ENCODE measurements at places on chromosomes 16 and 17.

- DNase-seq = no peak
Measured at GRCh38 chr16:8958344-8959167, 5.2 kb downstream of the USP7 start.

- DNase-seq = no peak
Measured at GRCh38 chr16:31090540-31090939, 1.8 kb upstream of the PRSS53 start.

DNA sequence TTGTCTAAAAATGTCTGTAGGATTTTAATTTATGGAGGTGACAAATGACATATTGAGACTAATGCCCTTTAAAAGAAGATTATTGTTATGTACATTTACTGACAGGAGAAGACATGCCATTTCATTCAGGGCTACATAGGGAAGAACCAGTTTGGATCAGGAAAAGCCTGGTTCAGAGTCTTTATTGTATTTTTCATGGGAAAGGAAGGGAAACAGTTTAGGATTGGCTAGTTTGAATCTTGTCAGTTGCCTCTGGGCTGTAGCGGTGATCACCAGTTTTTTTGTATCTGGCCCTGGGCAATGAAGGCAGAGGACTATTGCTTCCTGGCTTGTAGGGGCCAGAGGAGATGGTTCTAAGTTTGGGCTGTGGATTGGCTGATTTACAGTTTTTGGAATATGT is 31.8 kb downstream of the NSRP1 start:
- DNase-seq = no peak

DNA sequence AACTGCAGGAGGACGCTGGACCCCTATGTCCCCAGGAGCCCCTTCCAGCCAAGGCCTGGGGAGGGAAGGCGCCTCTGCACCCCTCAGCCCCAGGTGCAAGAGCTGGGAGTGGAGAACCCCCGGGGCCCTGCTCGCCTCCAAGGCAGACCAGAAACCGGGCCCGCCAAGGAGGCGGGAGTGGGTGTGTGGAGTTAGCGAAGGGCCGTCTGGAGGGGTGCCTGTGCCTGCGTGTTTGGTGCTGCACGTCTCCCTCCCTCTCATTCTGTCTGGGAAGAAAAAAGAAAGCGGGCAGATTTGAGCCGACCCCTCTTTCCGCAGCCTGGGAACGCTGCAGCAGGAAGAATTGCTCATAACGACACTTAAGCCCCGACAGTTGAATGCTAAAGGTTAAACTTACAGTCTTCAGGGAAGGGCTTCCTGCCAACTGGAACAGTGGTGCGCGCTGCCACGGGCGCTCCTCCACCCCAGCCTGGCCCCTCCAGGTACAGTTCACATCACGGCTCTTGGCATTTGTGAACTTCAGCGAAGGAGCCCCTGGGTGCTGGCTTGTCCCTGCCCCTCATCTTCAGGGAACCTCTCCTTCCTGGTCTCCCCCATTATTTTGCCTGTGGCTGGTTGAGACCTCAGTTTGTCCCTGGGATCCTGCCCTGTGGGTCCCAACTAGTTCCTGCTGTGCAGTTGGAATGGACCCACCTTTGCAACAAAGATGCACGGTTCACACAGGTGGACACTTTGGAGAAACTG is 19.2 kb upstream of the ZFHX3 start:
- DNase-seq = no peak

- no peak for DNase-seq
Measured at GRCh38 chr17:39920218-39921210, 2.1 kb upstream of the GSDMB start.

- DNase-seq = no peak
Measured at GRCh38 chr16:78506367-78507193, 407.1 kb downstream of the WWOX start.

GRCh38 chr17:73126716-73127473 is 34.4 kb upstream of the SLC39A11 start:
- no peak for DNase-seq

DNA sequence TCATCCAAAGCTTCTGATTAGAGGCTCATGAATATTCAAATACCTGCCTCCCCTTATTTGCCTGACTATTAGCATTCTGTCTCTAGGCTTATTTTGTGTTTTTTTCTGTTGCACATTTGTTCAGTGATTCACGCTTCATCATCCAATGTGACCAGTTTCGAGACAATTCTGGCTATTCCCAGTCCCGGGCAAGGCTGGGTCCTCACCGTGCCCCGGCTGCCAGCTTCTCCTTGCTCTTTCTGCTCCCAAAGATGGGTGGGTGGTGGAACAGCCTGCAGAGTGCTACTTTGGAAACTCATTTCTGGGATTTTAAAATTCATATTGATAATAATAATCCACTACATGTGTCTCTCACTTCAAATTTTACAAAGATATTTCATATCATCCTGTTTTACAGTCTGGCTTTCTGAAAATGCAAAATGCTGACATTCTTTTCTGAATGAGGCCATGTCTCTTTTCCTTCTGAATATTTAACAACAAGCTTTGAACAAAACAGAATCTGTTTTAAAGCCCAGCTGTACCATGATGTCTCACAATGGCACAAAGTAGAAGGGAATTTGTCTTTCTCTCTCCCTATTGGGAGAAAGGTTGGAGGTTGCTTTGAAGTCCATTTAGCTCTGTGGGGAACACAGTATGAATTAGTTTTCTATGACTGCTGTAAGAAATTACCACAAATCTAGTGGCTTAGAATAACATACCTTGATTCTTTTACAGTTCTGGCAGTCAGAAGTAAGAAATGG is 116.9 kb upstream of the CDH13 start:
- no peak for DNase-seq

DNA sequence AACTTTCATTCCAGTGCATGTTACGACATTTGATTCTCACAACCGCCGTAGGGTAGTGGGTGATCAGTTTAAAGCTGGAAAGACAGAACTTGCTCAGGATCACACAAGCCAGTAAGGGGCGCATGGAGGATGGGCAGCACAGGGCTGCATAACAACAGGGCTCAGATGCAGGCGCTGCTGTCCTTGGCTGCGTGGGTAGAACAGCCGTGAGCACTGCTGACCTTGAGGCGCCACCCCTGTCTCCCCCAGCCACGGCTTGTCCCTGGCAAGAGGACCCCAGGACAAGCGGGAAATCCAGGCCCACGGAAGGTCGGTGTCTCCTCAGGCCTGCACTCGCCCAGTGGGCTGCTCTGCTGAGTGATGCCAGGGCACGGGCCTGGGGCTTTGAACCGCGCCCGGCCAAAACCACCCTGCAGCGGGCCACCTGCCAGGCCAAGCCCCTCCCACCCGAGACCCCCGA is 84.7 kb downstream of the LMF1 start:
- no peak for DNase-seq

DNA sequence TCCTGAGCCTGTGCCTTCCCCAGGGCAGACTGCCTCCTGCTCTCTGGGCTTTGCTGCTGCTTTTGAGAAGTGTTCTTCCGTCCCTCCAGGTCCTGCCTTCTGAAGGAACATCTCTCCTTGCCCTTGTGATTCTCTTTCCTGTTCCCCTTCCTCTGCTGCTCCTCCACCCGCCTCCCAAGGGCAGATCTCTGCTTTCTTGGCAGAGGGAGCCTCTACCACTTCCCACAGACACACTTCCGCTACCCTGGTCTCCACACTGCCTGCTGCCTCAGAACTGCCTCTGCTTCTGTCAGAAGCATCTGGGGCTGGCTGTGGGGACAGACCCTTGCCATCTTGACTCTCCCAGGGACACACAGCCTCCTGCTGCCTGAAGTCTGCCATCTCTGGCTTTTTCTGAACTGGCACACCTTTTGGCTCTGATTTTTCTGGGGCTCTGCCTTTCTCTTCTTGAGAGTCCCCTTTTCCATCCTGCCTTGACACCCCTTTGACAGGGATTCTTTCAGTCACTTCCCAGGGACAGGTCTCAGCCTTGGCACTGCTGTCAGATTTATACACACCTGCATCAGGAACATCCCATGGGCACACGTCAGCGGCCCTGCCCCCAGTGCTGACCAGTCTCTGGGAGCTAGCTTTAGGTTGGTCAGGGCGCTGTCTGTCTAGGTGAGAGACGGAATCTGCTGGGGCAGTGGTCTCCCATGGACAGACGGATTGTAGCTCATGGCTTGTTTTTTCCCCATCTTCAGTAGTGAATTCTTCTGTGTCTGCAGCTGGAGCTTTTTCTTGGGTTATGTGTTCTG is 16.6 kb downstream of the GPR179 start:
- DNase-seq = no peak

- no peak for DNase-seq
Measured at GRCh38 chr17:80531400-80531799, 13.2 kb upstream of the RPTOR start.

GRCh38 chr17:60141111-60142018 is 8.4 kb upstream of the CA4 start:
- DNase-seq = no peak

GRCh38 chr17:77313831-77314230 is 173.1 kb downstream of the SEC14L1 start:
- no peak for DNase-seq

- no peak for DNase-seq
Measured at GRCh38 chr17:72538901-72539352, 418.1 kb downstream of the SOX9 start.

GRCh38 chr16:74740795-74741304 is 33.8 kb downstream of the FA2H start:
- DNase-seq = no peak

DNA sequence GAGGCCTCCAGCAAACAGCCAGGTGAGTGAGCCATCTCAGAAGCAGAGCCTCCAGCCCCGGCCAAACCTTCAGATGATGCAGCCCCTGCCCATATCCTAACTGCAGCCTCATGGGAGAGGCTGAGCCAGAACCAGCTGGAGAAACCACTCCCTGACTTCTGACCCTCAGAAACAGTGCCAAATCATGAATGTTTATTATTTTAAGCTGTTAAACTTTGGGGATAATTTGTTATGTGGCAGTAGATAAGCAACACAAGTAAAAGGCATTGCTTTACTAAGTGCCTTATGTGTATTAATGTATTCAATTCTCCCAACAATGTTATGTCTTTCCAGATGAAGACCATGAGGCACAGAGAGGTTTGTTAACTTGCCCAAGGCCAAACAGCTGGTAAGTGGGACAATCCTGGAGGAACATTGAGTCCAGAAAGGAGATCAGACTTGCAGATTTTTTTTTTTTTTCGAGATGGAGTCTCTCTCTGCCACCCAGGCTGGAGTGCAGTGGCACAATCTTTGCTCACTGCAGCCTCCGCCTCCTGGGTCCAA is 59.6 kb downstream of the SOCS1 start:
- no peak for DNase-seq

DNA sequence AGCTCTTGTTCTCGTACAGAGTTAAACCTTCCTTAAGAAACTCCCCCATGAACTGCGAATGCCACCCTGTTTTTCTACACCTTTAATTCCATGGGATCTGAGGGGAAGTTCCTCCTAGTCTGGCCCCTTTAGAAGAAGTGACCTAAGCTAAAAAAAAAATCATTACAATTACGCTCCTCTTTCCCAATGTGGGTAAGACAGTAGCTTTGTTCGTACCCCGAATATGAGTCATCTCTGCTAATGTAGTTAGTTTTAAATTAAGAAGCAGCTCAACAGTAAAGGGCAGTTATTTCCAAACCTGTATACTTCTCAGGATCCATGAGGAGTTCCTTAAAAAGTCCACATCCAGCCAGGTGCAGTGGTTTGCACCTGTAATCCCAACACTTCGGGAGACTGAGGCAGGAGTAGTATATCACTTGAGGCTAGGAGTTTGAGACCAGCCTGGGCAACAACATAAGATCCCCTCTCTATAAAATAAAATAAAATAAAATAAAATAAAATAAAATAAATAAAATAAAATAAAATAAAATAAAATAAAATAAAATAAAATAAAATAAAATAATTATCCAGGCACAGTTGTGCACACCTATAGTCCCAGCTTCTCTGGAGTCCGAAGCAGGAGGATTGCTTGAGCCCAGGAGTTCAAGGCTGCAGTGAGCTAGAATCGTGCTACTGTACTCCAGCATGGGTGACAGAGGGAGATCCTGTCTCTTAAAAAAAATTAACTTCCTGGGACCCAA is 26.1 kb downstream of the RCVRN start:
- no peak for DNase-seq

DNA sequence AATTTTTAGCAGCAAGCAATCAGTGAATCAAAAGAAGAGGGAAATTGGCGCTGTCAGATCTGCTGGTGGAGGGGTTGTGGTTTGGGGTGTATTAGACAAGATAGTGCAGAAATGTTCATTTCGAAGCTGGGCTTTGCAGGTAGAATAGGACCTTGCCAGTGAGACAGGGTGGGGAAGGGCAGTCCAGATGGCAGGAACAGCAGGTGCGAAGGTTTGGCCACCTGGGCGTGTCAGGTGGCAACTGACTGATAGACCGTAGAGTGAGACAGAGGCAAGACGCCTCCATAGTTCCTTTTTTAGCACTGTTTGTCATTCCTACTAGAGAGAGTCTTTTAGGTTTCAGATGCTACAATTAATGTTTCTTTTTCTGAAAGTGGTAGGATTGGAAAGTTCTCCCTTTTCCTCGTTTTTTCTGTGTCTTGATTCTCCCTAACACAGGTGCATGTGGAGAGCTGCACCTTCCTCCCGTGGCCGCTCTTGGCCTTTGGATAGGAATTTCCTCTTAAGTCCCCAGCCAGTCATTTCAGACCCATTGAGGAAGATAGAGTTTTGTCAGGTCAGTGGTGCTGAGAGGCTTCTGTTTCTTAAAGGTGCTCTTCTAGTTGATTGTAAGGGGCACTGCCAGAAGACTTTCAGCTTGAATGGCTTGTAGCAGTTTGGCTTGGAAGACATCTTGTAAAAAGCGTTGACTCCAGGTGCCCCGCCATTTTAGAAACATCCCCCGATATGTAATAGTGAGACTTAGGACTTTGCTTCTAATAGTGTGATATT is 315.6 kb downstream of the SNX29 start:
- no peak for DNase-seq

GRCh38 chr16:67198238-67198734 is 645 bp upstream of the ELMO3 start:
- DNase-seq = no peak

DNA sequence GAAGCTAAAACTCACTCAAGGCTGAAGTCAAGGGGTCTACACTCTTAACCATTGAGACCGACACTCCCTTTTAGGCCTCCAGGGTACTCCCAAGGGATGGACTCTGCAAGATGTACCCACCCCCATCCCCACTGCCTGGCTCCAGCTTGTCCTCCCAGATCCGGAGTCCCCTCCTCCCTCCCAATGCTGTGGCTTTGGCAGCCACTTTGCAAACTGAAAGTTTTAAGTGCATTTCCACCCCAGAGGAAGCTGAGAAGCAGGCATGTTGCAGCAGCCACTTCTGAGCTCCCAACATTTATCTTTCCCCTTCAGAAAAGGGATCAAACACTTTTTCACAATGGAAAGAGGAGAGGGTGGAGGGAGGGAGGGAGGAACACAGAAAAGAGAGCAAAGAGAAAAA is 115.2 kb downstream of the COPRS start:
- DNase-seq = no peak

DNA sequence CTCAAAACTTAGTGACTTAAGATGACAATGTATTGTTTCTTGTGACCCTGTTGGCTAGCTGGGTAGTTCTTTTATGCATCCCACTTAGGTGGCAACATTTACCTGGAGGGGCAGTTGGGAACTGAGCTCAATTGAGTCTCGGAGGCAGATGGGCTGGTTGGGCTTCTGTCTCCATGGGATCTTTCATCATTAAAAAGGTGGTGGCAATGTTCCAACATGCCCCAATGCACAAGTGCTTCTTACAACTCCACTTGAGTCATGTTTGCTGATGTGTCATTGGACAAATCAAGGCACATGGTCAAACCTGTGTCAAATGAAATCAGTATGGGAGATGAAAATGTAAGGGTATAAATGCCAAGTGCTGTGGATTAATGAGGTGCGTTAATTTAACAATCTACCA is 11.7 kb upstream of the HS3ST3B1 start:
- no peak for DNase-seq
